ENCODE measurements at places on chromosomes 1 and 21.

DNA sequence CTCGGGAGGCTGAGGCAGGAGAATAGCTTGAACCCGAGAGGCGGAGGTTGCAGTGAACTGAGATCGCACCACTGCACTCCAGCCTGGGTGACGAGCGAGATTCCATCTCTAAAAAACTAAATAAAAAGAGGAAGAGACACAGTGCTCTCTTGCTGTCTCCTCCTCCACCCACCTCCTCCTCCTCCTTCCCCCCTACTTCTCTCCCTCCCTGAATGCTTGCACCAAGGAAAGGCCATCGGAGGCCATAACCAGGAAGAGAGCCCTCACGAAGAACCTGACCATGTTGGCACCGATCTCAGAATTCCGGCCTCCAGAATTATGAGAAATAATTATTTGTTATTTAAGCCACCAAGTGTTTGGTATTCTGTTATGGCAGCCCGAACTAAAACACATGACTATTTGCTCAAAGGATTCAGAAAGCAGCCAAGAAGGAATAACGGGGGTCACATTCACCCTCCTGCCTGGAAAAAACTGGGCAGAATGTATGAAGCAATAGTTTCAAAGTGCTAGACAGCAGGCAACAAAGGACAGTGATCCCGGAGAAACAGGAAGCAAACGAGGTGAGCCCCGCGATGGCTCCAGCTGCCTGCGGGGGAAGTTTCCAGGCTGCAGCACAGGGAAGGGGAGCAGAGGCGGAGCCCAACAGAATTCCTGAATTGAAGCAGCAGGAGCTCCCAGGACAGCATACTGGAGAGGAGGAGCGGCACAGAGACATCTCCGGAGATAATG, 35.8 kb downstream of the LDLRAD1 start:
- DNase-seq = no peak

- DNase-seq = no peak
Observed at GRCh38 chr21:27320868-27321267, 354.0 kb upstream of the ADAMTS5 start.

GRCh38 chr1:175597205-175597604, 146.2 kb downstream of the TNR start:
- DNase-seq = no peak

DNA sequence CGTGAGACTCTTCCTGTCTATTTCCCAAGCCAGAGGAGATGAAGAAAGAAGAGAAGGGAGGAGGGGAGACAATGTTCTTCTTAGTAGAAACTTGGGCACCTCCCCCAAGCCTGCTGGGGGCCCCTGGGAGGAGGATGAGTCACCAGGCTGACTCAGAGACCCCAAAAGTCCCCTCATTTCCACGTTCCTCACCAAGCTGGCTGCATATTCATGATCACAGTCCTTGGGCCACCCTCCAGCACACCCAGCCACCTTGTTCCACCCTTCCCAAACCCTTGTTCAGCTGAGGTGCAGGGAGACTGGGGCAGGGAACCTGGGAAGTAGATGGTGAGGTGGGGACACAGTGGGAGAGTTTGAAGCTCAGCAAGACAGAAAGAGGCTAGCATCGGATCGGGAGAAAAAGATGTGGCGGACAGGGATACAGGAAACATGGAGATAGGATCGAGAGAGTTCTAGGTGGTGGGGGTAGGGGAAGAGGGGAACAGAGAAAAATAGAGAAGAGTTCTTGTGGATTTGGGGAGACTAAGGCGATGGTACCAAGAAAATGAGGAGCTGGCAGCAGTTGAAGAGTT, 712 bp downstream of the RAB13 start:
- DNase-seq = no peak

GRCh38 chr1:240464099-240464498, 147.9 kb downstream of the GREM2 start:
- DNase-seq = no peak

DNA sequence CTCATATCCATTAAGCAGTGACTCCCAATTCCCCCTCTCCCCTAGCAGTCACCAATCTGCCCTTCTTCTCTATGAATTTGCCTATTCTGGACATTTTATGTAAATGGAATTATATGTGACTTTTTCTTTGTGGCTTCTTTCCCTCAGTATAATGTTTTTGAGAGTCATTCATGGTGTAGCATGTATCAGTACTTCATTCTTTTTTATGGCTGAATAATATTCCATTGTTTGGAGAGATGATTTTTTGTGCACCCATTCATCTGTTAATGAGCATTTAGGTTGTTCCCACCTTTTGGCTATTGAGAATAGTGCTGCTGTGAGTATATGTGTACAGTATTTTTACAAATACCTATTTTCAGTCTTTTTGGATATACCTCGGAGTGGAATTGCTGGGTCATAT, 19.5 kb downstream of the OTUD3 start:
- DNase-seq = no peak

DNA sequence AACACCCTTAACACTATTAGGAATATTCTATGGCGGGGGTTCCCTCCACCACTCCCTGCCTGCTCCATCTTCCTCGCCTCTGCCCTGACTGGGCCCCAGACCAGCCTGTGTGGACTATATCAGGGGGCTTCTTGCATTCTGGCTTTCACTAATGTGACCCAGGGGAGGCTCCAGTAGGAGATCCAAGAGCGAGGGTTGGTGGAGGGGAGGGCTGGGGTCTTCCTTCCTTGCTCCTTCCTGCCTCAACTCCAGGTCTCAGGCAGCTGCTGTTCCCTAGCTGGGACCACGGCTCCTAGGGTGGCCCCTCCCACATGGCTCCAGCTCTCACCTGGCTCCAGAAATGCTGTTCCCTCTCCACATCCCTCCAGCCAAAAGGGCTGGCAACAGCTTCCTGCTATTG, 257.4 kb downstream of the MATN1 start:
- DNase-seq = no peak

GRCh38 chr21:45087022-45087823, 12.8 kb downstream of the ADARB1 start:
- DNase-seq = no peak

DNA sequence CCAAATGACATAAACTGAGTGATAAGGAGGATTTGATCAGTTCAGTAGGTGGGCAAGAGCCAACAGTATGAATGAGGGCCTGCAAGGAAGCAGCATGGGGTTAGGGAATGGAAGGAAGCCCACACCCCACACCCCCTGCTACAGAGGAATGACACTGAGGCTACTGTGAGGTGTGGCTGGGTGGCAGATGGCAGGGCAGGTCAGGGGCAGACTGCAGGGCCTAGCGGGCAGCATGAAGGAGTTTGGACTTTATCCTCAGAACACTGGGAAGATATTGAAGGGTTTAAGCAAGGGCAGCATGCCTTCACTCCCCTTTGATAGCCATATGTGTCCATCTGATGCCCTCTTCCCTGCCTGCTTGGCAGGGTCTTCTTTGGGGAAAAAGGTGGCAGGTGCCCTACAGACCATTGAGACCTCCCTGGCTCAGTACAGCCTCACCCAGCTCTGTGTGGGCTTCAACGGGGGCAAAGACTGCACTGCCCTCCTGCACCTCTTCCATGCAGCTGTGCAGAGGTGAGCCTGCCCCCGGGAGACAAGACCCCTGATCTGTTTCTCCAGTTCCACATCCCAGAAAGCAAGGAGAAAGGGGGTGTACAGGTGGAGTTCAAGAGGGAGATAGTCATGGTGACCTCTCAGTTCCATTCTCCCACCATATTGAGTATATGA, 4.1 kb upstream of the LENEP start:
- no peak for DNase-seq

- no peak for DNase-seq
Observed at GRCh38 chr1:17023573-17023972, 11.8 kb upstream of the ATP13A2 start.

- no peak for DNase-seq
Observed at GRCh38 chr1:36257375-36257767, 33.1 kb downstream of the THRAP3 start.

DNA sequence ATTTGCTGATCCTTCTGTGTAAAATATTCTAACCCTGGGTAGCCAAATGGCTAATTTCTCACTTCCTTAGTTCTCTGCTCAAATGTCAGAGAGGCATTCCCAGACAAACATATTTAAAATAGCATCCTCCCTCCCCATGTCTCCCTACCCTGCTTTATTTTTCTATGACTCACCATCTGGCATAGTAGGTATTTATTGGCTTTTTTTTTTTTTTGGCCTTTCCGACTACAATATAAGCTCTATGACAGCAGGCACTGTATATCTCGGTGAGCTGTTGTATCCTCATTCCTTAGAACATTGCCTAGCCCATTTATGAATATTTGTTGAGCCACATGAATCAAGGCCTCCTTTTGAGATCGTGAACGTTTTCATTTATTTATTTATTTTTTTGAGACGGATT, 1.5 kb upstream of the NEK7 start:
- no peak for DNase-seq

DNA sequence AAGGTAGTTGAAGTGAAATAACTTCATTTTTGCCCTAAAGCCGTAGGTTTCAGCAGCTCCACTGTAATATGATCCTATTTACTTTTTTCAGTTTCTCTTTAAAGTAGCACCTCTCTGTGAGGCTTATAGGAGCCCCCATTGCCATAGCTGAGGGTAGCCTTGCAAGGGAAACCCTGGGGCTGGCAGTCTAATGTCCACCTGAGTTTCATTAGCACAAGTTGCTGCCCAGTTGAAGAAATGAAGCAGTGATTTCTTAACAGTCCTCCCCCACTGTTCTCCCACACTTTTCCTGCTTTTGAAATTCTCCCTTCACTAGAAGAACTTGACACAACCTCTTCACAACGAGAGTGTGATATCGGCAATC, 1.5 kb downstream of the HMCN1 start:
- DNase-seq = no peak

DNA sequence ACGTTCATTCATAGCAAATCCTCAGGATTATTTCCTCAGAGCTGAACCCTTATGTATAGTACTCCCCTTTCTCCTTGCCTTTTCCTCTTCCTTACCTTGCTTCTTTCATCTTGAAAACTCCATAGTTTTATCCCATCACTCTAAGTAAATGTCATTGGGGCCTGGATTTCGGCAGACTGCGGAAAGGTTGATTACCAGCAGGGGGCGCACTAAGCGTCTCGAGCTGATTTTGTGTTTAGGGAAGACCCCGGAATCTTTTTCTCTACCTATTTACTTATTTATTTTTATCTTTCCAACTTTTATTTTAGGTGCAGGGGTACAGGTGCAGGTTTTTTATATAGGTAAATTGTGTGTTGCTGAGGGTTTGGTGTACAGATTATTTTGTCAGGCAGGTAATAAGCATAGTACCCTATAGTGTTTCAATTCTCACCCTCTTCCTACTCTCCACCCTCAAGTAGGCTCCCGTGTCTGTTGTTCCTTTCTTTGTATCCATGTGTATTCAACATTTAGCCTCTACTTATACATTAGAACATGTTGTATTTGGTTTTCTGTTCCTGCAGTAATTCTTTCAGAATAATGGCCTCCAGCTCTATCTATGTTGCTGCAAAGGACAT, 11.4 kb upstream of the MTARC1 start:
- peak; percentile 25 for DNase-seq

GRCh38 chr21:35163411-35163810, 114.3 kb upstream of the RUNX1 start:
- no peak for DNase-seq

- DNase-seq = no peak
Observed at GRCh38 chr21:38712071-38712470, 93.7 kb upstream of the ETS2 start.

DNA sequence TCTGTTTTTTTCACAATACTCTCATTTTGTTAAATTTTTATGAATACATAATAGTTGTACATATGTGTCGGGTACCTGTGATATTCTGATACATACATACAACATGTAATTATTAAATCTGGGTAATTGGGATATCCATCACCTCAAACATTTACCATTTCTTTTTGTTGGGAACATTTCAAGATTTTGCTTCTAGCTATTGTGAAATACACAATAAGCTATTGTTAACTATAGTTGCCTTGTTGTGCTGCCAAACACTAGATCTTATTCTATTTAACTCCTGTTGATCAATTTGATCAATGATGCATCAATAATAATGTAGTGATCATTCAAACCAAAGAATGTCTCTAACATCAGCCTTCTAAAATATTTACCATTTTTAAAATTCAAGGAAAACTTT, 234.6 kb upstream of the NR5A2 start:
- no peak for DNase-seq

DNA sequence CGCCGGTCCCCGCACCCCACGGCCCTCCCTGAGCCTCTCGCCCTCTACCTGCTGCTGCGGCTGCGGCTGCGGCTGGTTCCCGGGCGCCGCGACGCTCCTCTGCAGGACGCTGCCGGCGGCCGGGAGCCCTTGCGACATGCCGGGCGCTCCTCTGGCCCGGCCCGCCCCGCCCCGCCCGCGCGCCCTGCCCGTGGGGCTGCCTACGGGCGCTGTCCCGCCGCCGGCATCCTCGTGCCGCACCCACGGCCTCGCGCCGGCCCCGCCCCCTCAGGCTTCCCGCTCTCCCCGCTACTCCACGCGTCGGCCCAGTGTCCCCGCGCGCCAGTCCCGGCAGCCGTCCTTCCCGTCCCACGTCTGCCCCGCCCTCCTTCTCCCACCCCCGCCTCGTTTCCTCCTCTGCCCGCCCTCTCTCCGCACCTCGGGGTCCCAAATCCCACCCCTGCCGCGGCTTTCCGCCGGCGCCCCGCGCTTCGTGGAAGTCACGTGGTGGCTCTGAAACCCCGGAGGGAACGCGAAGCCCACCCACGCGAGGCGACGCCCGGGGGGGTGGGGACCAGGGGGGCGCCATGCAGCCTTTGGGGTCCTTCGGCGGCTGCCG, at the start of gene BATF3:
BATF3 (minus strand) TSS at position 216 of the 598 bp plus-strand sequence; CDS start at position 138, 78 bp downstream.
- DNase-seq = no peak

GRCh38 chr21:45039317-45040156, 34.8 kb upstream of the ADARB1 start:
- DNase-seq = no peak

GRCh38 chr1:217673387-217673786, 42.2 kb downstream of the SPATA17 start:
- DNase-seq = no peak

Measured in stimulated activated CD4-positive, alpha-beta T cell treated with anti-CD3 and anti-CD28 coated beads, TNF-alpha, amount 100 ng/mL, for 1 hour (primary cell).